ENCODE measurements at places on chromosomes 7 and 10.

DNA sequence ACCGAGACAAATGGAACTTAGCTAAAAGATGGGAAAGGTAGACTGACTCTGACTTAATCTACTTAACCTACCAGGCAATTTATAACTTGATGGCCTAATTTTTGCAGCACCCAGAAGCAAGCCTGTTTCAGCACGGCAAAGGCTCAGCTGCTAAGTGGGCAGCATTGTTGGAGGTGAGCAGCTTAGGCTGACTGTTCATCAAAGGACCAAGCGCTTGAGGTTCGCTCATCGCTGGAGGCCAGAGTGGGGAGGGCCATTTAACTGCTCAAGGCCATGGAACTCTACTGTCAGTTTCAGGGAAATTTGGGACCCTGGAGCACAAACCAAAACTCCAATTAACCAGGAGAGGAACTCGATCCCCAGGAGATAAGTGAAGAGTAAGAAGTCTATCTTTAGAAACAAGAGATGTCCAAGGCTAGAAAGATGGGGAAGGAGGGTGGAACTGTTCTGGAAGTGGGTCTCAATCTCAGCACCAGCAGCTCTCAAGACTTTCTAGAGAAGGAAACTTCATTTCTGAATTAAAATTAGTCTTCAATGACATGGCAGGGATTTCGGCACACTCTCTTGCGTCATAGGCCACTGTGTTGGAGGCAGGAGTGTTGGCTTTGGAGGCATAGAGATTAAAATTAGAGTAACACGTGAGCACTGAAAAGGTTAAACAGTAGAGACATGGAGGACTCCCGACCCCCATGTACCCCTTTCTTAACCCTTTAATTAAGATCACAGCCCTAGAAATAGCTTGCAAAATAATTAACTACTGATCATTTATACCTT is 43.1 kb downstream of the EGFR start:
- DNase-seq = no peak

DNA sequence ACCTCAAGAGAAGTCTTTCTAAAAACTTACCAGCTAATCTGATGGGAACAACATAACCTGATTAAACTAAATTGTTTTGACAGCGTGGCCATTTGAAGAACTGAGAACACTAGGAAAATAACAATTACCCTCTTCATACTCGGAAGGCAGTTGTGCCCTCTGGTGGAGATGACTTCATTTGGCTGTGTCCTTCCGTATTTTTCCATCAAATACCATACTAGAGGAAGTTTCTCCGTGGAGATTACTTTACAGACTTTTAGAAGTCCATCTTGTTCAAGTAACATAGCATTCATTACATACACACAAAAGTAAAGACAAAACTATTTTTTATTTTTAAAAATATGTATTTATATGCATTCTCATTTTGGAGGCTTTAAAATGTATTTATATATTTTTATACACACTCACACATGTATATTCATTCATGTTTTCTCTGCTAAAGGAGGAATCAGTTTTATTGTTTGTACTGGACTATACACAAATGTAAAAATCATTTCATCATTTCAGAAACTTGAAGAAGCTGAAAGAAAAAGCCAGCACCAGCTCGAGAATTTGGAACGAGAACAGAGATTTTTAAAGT is 25.2 kb downstream of the SMNDC1 start:
- no peak for DNase-seq

DNA sequence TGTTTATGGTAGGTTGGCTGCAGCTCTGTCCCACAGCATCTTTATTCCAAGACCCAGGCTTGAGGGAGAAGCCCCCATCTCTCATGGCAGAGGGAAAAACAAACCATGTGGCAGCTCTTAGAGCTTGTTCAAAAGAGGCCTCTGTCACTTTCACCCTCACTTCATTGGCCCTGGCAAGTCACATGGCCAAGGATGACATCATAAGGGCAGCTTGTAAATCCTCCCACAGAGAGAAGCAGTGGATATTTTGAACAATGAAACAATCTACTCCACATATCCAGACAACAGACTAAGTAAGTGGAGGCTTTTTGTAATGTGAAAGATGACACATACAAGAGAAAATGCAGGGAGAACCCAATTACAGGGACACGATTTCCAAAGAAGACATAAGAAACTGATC is 108.1 kb downstream of the GRID1 start:
- DNase-seq = no peak

DNA sequence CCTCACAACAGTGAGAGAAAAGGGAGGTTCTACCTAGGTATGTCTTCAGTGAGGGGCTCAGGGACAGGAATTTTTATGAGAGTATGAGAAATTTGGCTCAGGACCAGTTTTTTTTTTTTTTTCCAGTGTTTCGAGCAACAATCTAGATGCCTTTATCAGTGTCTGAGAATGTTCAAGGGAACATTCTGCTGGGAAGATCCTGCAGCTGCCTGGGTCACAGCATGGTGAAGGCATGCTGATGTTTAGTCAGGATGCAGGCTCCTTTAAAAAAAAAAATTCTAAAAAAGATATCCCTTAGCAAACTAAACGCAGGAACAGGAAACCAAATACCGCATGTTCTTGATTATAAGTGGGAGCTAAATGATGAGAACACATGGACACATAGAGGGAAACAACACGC is 31.0 kb downstream of the SBDS start:
- no peak for DNase-seq

DNA sequence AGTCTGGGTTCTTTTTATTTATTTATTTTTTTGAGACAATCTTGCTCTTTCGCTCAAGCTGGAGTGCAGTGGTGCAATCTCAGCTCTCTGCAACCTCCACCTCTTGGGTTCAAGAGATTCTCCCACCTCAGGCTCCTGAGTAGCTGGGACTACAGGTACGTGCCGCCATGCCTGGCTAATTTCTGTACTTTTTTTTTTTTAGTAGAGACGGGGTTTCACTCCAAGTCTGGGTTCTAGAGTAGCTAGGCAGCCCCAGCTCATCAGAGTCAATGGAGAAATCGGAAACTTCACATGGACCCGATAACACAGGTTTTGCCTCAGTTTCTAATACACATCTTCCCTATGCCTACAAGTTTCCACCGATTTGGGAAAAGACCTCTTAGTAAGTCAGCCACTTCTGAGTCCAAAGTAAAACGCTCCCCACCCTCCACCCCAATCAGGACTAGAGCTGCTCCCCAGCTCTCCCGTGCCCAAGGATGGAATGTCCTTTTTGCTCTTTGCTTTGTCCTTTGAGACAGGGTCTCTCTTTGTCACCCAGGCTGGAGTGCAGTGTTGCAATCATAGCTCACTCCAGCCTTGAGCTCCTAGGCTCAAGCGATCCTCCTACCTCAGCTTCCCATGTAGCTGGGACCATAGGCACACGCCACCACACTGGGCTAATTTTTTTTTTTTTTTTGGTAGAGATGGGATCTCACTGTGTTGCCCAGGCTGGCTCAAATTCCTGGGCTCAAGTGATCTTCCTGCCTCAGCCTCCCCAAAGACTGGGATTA is 3.8 kb upstream of the SERPINE1 start:
- no peak for DNase-seq

DNA sequence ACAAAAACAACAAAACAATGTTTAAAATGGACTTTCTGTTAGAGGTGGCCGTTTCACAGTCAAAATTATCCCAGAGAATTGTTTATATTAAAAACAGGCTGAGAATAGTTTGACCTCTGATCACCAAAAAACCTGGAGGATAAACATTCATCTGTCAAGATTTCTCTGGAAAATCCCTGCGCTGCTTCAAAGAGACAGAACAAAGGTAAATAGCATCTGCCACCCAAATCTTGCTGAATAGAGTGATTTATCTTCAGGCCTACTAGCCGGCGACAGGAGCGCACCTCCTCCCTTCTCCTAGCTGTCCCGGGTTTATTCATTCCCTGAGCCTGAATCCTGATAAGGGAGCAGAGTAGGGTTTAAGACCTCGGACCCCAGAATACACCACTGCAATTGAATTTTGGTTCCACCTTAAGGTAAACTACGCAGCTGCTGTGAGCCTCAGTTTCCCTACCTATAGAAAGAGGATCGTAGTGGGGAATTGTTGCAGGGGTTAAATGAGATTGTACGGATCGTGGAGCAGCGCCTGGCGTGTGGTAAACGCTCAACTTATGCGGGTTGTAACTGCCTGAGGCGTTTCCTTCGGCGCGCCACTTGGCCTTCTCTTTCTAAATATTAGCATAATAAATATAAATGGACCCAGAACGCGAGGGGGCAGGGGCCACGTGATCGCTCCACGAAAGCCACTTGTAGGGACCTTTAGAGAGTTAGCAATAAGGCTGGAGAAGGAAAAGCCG is 498 bp upstream of the ST7 start:
- no peak for DNase-seq

GRCh38 chr7:149495785-149496641 is 1.6 kb downstream of the ZNF746 start:
- no peak for DNase-seq

DNA sequence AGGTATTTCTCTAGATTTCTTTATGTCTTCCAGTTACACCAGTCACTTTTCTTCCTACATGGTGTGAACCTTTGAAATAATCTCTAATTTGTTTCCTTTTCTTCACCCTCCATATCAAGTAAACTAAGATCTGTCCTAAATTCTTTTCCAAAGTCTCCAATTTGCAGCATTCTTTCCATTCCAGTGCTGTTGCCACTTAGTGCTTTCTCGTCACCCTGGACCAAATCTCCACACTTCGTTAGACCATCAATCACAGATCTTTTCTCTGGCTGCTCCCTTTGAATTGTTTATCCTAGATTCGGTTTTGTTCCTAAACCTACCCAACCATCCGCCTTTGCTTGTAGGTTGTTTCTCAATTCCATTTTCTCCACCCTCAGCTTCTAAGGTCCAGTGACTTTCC is 74.7 kb downstream of the DYNC1I1 start:
- no peak for DNase-seq

DNA sequence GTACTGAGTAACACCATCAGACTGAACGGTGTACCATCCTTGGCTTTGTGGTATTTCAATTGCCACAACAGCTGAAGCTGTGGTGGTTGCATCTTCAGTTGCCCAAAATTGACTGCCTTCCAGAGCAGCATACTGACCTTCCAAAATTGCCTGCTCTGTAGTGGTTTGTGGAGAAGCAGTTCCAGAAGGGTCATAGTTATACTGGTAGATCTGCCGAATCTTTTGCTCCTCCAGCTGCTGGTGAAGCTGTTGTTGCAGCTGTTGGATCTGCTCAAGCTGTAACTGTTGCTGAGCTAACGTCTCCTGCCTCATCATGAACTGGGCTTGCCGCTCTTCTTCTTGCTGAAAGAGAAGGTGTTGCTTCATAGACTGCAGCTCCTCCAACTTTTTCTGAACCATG is 212.2 kb downstream of the PCLO start:
- no peak for DNase-seq

DNA sequence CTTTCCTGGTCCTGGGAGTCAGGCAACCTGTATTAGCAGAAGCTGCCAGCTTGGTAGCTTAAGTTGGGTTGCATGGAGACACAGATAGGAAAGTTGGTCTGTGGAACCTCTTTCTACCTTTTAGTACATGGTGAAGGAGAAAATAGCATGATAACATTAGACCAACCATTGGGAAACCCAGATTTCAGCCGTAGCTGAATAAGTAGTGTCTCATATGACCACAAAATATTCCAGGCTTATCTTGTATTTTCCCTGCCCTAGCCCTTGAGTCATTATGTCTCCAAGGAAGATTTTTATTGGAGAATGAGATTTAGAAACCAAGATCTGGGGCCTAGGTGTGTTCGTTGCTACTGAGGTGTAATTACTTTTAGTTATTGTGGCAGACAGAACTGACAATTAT is 67.2 kb downstream of the CCSER2 start:
- no peak for DNase-seq

DNA sequence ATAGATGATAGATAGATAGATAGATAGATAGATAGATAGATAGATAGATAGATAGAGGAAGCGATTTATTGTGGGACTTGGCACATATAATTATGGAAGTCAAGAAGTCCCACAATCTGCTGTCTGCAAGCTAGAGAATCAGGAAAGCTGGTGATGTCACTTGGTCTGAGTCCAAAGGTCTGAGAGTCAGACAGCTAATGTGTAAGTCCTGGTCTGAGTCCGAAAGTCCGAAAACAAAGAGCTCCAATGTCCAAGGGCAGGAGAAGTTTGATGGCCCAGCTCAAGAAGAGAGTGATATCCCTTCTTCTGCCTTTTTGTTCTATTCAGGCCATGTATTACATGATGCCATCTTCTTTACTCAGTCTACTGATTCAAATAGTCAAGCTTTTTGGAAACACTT is 53.8 kb upstream of the TCF7L2 start:
- DNase-seq = no peak

- no peak for DNase-seq
Measured at GRCh38 chr10:126080879-126081411, 184.6 kb downstream of the FANK1 start.

DNA sequence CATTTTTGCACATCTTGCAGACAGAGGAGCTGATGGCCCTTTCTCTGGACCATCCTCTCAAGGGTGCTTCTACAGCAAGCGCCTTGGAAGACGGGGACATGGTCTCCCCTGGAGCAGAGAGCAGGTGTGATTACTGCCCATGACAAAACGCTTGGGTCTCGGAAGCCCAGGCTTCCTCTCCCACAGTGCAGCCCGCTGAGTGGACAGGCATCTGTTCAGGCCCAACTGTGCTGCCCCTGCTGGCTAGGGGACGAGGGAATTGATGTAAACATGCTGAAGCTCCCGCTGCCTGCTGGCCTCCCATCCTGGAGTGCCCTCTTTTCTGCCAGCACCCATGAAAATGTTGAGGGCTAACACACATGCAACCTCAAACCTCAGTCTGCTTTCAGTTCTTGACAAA is 14.3 kb downstream of the IL15RA start:
- DNase-seq = no peak

- no peak for DNase-seq
Measured at GRCh38 chr10:71131096-71131495, 81.3 kb upstream of the UNC5B start.

GRCh38 chr7:87047-87446 is 105.3 kb upstream of the FAM20C start:
- no peak for DNase-seq

DNA sequence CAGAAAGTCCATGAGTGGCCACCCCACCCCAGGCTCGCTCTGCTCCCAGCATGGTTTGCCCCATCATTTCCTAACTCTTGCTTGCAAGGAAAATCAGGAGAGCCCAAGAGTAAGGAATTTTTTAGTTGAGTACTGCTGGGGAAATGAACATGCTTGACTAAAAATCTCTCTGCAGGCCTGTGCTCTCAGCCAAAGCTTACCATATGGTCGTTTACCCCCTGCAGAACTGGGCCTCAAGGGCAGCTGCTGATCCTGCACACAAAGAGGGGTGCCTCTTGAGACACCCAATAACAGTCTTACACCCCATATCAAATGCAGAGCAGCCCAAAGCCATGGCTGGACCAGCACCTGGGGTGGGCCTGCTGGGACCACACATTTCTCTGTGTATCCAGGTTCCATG is 183.2 kb downstream of the CXCL12 start:
- no peak for DNase-seq
